Osteocyte (in vitro differentiated cells): ENCODE measurements at places on chromosomes 4 and X. TPM values are rescaled to one million over a fixed set of nuclear protein-coding genes. Genes with fewer than 3 reads are reported as not detected.

GRCh38 chr4:143390764-143391163 lies 54.1 kb downstream of the GAB1 start:
- no peaks in the 10 kb centered on the region for H3K27me3 ChIP-seq
- no peak overlapping the region for H3K4me3 ChIP-seq
- H3K4me1 ChIP-seq: peaks cover 36% of the 10 kb centered on the region
- H3K27ac ChIP-seq: no peak overlapping the region
- H3K36me3 ChIP-seq: peaks cover 5% of the 10 kb centered on the region

DNA sequence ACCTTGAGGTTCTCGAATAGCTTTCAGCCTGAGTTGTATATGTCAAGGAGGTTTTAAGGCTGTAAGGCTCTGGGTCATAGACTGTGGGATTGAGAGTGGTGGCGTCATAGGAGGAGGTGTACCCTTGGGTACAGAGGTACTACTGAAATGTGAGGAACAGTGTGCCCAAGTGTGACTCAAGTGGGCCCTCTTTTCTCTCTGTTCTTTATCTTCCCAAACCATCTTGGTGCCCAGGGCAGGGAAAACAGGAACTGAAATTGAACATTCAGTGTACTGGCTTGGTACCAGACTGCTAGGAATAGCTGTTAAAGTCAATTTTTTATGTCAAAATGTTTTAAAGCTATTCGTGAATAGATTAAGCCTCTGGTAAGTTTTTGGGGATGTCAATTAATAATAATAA lies 136.2 kb upstream of the RPS6KA3 start:
- H3K4me3 ChIP-seq: no peak overlapping the region
- no peaks in the 10 kb centered on the region for H3K36me3 ChIP-seq
- DNase-seq: no peak
- no peaks in the 10 kb centered on the region for H3K4me1 ChIP-seq
- H3K27ac ChIP-seq: no peak overlapping the region

GRCh38 chr4:187370918-187371317 lies 624.7 kb upstream of the ZFP42 start:
- H3K27me3 ChIP-seq: no peaks in the 10 kb centered on the region
- DNase-seq: no peak
- H3K27ac ChIP-seq: no peak overlapping the region
- no peak overlapping the region for H3K4me3 ChIP-seq
- no peaks in the 10 kb centered on the region for H3K36me3 ChIP-seq

The SLC9B1 gene
- total RNA-seq: 1.0 and 1.8 TPM in 2 replicates
